ENCODE measurements at places on chromosomes 12 and 14.

DNA sequence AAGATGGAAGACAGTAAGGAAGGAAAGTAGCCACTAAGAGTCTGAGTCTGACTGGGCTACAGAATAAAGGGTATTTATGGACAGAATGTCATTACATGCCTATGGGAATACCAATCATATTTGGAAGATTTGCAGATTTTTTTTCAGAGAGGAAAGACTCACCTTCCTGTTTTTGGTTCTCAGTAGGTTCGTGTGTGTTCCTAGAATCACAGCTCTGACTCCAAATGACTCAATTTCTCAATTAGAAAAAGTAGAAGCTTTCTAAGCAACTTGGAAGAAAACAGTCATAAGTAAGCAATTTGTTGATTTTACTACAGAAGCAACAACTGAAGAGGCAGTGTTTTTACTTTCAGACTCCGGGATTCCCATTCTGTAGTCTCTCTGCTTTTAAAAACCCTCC is 15.4 kb upstream of the PAPLN start:
- DNase-seq = no peak

- DNase-seq = no peak
Measured at GRCh38 chr12:3770891-3771290, 18.0 kb upstream of the CRACR2A start.

- no peak for DNase-seq
Measured at GRCh38 chr14:29220566-29220965, 454.0 kb downstream of the FOXG1 start.

GRCh38 chr12:109777544-109777943 is 55.7 kb downstream of the TRPV4 start:
- no peak for DNase-seq

- no peak for DNase-seq
Measured at GRCh38 chr14:92460541-92460915, 53.1 kb upstream of the RIN3 start.

- no peak for DNase-seq
Measured at GRCh38 chr12:3646561-3647241, 106.2 kb downstream of the CRACR2A start.

DNA sequence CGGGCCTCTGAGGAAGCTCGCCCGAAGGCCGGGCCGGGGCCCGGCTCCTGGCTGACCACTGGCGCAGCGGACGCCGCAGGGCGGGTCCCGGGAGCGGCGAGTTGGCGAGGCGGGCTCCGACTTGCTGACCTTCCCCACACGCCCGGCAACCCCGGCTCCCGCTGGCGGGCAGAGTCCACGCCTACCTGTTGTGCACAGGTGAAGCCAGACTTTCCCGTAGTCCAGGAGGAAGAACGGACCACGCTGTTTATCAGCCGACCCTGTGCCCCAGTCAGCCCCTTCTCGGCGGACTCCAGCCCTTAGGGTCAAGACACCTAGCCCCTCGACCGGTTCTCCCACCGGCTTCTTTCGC is 407 bp downstream of the HEATR5A start:
- no peak for DNase-seq

DNA sequence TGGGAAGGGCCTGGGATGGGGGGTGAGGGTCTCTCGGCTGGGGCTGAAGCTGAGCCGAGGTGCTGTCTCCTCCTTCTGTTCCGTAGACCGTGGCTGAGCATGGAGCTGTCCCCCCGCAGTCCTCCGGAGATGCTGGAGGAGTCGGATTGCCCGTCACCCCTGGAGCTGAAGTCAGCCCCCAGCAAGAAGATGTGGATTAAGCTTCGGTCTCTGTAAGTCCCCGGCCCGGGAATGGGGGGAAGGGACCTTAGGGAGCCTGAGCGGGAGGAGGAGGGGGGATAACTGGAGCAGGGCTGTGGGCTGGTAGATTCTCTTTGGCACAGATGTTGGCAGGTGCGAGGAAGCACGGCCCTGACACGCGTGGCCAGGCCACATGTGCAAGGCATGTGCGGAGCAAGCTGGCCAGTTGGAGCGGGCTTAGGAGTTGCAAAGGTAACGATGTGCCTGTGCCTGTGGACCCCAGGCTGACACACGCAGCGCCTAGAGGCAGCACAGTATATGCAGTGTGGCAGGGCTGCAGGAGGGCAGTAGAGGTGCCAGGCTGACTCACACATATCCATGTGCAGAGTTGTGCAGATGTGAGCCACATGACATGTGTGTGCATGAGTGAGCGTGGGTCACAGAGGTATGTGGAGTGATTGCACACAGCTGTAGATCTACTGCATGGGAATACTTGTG is 512 bp downstream of the PDE1B start:
- no peak for DNase-seq

DNA sequence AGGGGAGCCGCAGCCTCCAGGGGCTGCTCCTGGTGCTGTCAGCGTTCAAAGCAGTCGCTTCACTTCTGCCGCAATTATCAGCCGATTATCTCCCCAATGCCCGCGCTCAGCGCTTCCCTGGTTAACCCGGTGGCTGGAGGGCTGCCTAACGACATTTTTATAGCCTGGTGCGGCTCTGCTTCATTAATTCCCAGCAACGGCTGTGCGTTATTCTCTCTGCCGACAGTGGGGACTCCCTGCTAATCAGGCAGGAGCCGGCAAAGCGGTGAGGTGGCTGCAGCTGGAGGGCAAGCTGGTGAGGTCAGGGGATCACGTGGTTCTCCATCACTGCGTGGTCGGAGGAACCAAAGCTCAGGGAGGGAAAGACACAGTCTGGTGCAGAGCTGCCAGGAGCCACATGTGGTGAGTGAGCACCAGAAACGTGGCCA is 62.9 kb downstream of the GLRX5 start:
- no peak for DNase-seq

- DNase-seq = no peak
Measured at GRCh38 chr12:102917026-102917787, at the start of gene PAH. Gene PAH, minus strand, starts transcription at chr12:102917244. Its CDS starts 114 bp downstream, at chr12:102917130.

DNA sequence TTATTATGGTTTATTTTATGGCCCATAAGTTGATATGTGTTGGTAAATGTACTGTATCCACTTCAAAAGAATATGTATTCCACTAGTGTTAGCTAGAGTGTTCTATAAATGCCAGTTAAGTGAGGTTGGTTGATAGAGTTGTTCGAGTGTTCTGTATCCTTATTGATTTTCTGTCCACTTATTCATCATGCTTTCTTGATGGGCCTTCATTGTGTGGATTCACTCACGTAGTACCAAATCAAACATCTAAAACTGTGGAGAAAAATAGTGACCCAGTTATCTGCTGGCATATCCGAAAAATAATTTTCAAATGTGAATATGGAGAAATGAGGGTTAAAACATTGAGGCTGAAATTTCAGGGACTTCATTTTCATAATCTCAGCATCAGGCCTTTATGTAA is 230.4 kb downstream of the TRHDE start:
- DNase-seq = no peak

DNA sequence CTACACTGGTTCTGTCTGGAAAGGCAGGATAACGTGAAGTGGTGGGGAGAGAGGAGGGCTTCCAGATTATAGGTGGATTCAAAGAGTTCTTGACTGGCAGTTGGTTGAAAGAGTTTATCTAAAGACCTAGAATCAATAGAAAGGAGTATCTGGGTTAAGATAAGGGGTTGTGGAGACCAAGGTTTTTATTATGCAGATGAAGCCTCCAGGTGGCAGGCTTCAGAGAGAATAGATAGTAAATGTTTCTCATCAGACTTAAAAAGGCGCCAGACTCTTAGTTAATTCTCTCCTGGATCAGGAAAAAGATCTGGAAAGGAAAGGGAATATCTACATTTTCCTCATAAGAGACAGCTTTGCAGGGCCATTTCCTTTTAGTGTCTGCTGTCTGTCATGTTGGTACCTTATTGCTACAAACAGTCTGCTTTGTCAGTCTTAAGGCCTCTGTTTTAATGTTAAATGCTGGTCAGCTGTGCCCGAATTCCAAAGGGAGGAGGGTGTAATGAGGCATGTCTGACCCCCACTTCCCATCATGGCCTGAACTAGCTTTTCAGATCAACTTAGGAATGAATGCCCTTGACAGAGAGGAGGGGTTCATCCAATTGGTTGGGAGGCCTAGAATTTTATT is 401.3 kb downstream of the FUT8 start:
- no peak for DNase-seq

DNA sequence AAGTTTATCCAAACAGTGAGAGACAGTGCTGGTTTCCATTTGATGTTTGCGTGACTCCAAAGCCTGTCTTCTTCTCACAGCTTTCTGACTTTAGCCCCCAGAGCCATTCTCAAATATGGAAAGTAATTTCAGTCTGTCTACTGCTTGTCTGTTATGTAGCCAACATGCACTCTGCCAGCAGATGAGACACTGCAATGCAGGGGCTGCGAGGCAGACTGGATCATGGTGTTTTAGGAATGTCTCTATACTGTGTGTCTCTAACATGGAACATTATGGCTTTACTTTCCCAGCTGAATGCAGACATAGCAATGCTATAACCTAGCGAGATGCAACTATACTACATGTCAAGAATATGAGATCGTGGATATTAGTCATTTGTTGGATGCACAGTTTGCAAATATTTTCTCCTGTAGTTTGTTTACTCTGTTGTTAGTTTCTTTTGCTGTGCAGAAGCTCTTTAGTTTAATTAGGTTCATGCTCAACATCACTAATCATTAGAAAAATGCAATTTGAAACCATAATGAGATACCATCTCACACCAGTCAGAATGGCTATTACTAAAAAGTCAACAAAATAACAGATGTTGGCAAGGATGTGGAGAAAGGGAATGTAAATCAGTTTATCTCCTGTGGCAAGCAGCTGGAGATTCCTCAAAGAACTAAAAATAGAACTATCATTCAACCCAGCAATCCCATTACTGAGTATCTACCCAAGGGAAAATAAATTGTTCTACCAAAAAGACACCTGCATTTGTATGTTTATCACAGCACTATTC is 235.8 kb upstream of the TMTC1 start:
- no peak for DNase-seq

DNA sequence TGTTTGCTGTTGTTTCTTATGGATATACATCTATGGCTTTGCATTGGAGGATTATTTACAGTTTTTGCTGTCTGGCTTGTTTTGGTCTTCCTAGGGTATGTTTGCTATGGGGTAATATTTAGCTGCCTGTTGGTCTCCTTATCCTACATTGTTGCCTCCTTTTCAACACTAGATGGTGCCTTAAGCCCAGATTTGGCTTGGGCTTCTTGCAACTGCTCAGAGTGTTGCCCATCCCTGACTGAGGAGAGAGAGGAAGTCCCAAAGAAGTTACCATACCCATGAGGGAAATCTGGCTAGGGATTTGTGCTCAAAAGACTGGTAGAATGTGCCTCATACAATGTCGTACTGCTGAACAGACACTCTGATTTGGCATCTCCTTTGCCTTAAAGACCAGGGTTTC is 94.6 kb upstream of the MUCL1 start:
- DNase-seq = no peak

DNA sequence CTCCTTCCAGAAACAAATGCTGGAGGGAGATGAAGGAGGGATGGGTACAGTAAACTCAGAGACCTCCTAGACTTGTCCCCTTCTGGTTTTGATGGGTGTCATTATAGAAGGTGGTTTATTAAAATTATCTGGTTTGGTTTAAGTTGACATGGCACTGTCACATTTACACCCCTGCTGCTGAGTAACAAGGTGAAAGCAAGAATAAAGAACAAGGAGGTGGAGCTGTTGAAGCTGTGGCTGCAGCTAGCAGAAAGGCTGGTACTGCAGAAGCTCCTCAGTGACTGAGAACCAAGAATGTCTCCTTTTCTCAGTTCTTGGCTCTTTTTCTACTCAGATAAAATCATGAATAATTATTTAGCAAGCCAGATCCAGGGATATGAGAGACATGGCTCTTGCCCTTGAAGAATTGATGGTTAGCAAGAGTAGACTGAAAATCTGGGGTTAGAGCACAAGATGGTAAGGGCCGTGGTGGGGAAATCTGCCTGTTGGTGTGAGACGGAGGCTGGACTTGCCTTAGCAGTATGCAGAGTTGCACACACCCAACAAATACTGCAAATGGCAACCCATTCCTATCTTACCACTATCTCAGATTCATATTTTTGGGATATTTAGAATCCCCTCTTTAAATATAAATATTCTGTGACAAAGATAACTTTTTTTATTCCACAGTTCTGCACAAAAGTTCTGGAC is at the start of gene GZMH:
GZMH (minus strand) TSS at position 31 of the 690 bp plus-strand sequence. CDS start 72 bp downstream, outside the sequence.
- DNase-seq = no peak

DNA sequence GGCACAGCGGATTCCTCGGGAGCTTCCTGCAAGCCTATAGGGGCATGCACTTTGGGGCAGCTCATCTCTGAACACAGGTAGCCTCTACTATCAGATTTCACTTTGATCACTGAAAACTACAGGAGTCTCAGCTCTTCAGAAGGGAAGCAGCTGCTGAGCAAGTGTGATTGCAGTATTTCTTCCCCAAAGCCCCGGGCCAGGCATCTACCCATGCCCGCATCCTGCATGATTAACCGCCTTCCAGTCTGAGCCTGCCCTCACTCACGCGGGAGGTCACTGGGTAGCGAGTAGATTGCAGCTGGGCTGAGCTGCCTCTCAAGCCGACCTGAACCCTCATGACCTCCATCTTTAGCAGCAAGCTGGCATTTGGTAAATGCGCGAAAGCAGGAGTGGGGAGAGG is 334.7 kb downstream of the DPF3 start:
- no peak for DNase-seq

- no peak for DNase-seq
Measured at GRCh38 chr12:114847441-114848035, 163.6 kb upstream of the TBX3 start.

GRCh38 chr12:131074221-131075083 is 120.7 kb downstream of the ADGRD1 start:
- no peak for DNase-seq

- no peak for DNase-seq
Measured at GRCh38 chr14:81390696-81391095, 9.4 kb downstream of the STON2 start.

GRCh38 chr12:52354200-52354599 is 13.1 kb downstream of the KRT85 start:
- no peak for DNase-seq

DNA sequence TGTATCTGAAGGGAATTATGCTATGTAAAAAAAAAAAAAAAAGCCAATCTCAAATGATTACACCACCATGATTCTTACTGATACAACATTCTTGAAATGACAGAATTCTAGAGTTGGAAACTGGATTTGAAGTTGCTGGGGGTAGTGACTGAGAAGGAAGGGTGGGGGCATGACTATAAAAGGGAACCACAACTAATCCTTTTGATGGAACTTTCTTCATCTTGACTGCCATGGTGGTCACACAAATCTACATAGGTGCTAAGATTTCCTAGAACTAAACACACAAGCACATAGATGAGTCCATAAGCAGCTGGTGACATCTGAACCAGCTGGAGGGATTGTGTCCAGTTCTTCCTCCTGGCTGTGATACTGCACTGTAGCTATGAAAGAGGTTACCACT is 51.4 kb downstream of the CLMN start:
- no peak for DNase-seq

DNA sequence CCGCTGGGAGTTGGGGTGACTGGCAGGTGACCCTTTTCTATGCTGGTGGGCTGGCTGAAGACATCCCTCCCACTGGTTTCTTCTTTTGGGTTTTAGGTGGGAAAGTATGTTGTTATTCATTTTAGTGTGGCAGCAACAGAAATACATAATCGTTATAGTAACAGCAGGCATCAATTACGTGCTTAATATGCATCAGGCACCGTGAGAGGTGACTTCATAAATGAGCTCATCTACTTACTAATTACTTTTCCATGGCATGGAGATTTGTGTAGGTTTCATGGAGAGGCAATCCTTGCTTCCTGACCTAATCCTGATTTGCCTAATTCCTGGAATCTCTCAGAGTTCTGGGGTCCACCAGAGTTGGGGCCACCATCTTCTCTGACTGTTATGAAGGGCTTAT is 13.4 kb upstream of the CELA1 start:
- DNase-seq = no peak
